ENCODE measurements at places on chromosomes 7 and 10.

DNA sequence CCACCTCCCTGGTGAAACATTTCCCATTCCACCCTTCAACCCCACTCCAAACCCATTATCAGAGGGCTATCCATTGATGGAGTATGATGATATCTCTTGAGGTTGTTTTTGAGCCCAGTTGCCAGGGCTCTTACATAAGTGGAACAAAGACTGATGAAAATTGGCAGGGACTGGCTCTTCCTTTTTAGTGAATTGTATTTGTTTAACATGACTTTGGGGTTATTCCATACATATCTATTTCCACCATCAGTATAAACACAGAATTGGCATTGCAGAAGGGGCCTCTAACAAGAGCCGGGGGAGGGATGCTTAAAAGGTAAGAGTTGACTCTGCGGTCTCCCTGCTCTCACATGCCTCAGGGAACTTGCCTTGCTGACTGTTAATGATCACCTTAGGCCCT lies 28.9 kb downstream of the FZD1 start:
- no peak for DNase-seq

DNA sequence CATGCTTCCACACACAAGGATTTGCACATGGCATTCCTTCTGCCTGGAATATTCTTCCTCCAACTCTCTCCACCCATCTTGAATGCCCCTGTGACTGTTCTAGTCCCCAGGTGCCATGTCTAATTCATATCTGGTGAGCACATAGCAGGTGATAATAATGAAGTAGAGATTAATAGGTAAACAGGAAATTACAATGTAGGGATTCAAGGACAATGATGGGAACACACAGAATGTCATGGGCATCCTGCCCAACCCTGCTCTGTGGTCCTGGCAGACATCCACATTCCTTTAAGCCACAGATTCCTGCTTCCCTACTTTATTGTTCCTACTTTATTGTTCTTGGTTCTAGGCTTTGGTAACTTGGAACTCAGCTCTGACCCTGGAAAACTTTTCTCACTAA lies 115.8 kb downstream of the THSD7A start:
- no peak for DNase-seq

- no peak for DNase-seq
Measured at GRCh38 chr7:27605689-27606269, 56.9 kb downstream of the HIBADH start.

GRCh38 chr7:98423043-98423442 lies 22.2 kb upstream of the BAIAP2L1 start:
- no peak for DNase-seq

- DNase-seq, result no peak
Measured at GRCh38 chr7:132292803-132293202, 283.5 kb downstream of the PLXNA4 start.
